Activated CD8-positive, alpha-beta memory T cell treated with anti-CD3 and anti-CD28 coated beads, Interleukin-2, amount 50 U/mL, for 4 hours (primary cell): ENCODE measurements at places on chromosomes 7 and 10.

DNA sequence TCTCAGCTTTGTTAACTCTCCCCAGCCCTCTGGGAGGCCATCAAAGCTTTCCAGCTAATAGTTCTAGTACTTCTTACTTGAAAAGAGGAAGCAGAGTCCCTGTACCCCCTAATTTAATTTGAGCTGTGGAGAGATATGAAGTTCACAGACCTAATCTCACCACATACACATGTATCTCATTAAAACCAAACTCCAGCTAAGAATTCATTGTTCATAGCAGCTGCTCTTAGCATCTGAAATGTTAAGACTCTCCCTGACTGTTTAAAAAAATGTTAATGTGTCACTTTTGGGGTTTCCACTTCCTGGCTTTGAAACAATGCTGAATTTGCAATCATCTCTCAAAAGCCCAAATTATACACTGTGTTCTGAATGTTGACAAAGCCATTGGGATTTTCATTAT is 16.2 kb upstream of the MRC1 start:
- no peak for DNase-seq

DNA sequence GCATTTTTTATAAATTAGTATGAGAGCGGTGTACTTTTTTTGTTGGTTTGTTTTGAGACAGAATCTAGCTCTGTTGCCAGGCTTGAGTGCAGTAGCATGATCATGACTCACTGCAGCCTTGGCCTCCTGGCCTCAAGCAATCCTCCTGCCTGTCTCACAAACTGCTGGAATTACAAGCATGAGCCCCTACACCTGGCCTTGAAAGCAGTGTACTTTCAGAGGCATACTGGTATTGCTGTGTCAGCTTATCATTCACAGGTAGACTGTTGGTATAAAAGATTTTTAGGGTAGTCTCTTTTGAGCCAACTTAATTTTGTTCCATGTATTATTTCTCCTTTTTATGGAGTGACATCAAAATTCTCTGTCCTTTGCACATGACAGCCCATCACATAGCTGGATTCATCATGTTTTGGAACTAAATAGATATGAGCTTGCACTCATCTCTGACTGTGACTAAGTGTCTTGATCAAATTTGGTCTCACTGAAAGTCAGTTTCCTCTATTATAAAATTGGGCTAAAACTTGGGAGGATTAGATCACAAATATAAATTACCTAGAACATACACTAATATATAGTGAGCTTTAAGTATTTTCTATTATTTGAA is 12.4 kb downstream of the GNAT3 start:
- no peak for DNase-seq

- DNase-seq, result no peak
Observed at GRCh38 chr10:45319702-45320101, 4.3 kb upstream of the OR13A1 start.

GRCh38 chr10:11024596-11024995 is 6.9 kb downstream of the CELF2 start:
- no peak for DNase-seq

DNA sequence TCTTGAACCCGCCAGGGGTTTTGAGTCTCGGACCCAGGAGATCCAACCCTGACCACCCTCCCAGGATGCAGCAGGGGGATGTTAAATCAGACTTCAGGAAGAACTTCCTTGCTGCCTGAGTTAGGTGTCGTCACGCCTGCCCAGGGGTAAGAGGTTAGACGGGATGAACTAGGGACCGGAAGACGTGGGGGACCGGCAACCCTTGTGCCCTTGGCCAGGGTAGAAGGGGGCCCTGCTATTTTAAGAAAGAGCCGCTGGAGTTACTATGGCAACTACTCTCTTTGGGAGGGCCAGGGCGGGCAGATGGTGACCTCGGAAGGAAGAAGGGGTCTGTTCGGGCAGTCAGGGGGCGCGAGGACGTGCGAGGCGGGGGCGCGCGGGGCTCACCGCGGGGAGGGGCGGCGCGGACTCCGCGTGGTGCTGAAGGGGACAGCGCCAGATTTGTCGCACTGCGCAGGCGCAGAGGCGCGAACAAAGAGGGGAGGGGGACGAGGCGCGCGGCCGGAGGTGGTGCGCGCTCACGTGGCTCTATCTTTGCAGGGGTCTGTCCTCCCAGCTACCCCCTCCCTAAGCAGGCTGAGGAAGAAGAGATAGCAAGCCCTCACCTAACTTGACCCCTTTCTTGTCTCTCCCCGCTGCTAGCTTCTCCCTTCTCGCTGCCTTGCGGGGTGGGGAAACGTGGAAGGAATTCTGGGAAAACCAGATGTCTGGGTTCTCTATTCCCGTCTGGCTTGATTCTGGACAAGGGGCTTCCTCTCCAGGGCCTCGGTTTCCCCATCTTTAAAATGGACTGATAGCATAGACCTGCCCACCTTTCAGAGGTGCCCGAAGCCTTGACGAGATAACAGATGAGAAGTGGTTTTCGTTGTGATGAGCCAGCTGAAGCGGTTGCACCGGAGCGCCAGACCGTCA is 940 bp upstream of the PSD start:
- peak; percentile 65 for DNase-seq

GRCh38 chr10:96188916-96189315 is 58.8 kb downstream of the ZNF518A start:
- no peak for DNase-seq

- no peak for DNase-seq
Observed at GRCh38 chr7:135932131-135932530, 45.0 kb downstream of the MTPN start.

- DNase-seq, result peak; percentile 18
Observed at GRCh38 chr7:131692131-131692960, 135.9 kb upstream of the PODXL start.

GRCh38 chr10:30359373-30360206 is 10.5 kb upstream of the MTPAP start:
- peak; percentile 63 for DNase-seq

GRCh38 chr10:48461623-48462481 is 143.0 kb downstream of the ARHGAP22 start:
- DNase-seq, result no peak

GRCh38 chr10:62907470-62908212 is 91.5 kb upstream of the EGR2 start:
- DNase-seq, result no peak
